ENCODE measurements at places on chromosomes 5 and 9. TPM values are rescaled to one million over a fixed set of nuclear protein-coding genes. Genes with fewer than 3 reads are reported as not detected.

PTPN3 gene
- polyA plus RNA-seq = not detected

ANKRD34B gene
- polyA plus RNA-seq = 0.43 TPM

GGTA1 gene
- polyA plus RNA-seq = 10.9 TPM

CDC20B gene
- not detected for polyA plus RNA-seq

PCDHGA3 gene
- not detected for polyA plus RNA-seq

DNA sequence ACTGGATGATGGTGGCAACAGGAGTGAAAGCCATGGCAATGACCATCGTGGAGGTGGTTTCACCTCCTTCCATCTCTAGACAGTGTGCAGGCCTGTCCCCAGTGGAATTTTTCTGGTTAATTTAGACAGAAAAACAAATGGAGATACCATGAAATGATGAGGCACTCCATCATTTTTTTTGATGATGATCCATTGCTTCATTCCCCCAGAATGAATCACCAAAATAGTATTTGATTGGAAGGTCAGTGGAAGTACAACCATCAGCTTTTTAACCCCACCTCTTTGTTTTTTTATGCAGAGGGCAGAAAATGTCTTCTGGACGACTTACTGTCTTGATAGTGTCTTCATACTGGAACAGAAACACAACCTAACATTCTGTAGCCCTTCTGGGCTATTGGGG, 42.6 kb upstream of the ADRA1B start:
- DNase-seq = no peak

DNA sequence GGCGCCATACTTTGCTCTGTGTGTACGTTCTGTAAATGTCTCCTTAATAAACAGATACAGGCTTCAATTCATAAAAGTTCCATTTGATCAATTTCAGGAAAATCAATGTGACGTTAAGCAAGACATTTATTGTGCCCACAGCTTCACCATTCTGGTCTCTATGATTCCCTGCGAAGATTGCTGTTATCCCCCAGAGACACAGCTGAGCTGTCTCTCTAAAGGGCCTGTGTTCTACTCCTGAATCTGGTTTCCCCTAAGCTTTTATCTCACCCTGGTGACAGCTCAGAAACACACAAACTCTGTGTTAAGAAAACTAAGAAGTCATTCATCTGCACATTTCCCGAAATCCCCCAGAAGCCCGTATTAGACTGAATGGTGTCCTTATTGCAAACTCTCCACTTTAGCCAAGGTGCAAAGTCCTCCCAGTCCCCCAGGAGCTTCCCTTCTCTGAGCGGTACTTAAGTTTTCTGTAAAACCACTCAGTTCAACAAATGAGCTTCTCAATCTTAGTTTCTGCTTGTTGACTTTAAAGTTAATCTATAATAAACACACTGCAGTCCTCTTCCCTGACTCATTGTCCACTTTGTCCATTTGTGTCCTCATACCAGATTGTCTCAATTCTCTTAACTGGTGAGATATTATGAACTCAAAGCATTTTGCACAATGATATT, 1.4 kb upstream of the C5orf15 start:
- no peak for DNase-seq

GRCh38 chr5:161233553-161233952, 313.0 kb downstream of the GABRB2 start:
- DNase-seq = no peak
